Glutamatergic neuron (in vitro differentiated cells): ENCODE measurements at places on chromosomes 13 and 19.

GRCh38 chr13:50080203-50080910, 65.1 kb downstream of the KCNRG start:
- DNase-seq: peak; percentile 37

DNA sequence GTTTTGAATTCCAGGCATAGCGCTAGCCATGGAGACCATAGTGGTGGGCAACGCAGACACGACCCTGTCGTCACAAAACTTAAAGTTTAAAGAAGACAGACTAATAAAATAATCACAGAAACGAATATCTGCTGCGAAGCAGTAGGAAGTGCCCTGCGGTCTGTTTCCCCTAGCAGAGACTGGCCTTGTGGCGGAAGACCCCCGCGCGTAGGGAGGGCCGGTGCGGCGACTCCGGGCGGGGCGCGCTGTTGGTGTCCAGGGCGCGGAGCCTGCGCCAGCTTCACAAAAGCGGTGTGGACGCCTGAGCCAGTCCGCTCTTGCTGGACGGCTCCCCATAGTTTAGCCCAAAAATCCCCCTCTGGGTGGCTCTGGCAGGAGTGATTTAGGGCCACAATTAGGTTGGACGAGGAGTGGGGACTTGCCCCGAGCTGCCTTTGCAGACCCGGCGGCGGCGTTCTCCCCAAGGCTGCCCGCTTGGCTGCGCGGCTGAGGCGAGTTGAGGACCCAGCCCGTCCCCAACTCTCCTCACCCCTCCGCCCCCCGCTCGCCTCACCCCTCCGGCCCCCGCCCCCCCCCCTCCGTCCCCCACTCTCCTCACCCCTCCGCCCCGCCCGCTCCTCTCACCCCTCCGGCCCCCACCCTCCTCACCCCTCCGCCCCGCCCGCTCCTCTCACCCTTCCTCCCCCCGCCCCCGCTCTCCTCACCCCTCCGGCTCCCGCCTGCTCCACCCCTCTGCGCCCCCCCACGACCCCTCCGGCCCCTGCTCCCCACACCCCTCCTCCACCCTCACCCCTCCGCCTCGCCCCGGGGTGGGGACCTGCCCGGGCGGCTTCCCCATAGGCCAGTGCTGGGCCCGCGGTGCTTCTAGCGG, 14.2 kb upstream of the LATS2 start:
- peak; percentile 71 for DNase-seq

DNA sequence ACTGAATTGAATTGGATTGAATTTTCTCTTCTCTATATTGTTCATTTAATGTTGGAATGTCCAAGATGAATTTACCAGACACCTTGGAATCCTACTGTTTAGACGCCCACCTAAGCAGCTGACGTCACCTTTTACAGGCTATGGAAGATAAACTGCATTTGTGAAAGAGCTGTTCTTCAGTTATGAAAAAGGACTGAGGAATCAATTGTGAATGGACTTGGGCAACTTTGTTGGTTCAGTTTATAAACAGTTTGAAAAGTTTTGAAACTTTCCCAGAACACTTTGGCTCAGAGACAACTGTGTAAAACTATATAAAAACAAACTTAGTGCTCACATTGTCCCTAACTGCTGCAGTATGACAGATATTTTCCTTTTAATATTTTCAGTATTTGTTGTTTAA, 590.8 kb upstream of the SPRY2 start:
- no peak for DNase-seq

DNA sequence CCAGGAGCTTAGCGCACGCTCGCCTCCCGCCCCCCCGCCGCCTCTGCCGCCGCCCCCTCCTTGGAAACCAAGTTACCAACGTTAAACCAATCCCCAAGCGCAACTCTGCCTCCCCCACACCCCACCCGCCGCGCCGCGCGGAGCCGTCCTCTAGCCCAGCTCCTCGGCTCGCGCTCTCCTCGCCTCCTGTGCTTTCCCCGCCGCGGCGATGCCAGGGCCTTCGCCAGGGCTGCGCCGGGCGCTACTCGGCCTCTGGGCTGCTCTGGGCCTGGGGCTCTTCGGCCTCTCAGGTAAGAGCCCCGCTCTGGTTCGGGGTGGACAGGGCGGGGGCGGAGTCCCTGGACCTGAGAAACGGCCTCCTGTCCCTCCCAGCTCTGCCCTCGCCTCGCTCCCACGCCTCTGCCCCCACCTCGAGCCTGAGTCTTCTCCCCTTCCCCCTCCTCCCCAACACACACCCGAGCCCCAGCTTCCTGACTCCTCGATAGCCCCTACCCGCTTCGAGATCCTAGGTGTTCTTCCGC, at the start of gene ICAM5:
Gene ICAM5, plus strand, starts transcription at position 117 of the 521 bp plus-strand sequence. Its CDS starts 92 bp downstream, at position 209.
- peak; percentile 40 for DNase-seq

DNA sequence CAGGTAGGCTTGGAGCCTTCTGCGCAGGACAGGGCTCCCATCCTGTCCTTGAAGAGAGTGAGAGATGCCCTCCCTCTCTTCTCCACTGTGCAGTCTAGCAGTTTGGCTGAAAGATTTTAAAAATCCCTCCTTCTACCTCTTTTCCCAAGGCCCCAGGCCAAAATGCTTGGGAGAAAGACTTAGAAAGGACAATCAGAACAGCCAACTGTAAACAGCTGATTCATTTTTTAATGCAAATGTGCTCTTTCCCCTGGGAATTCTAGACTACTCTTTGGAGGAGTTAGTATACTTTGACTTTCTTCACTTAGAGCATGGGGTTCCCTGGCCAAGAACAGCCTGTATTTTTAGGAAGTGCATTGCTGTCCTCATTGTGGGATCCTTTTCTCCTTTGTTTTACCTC, 398.9 kb downstream of the GPC6 start:
- no peak for DNase-seq
